SHP77 treated with DMSO at 0.1 percent for 48 hours (cell line): ENCODE measurements at places on chromosomes 1 and 21.

DNA sequence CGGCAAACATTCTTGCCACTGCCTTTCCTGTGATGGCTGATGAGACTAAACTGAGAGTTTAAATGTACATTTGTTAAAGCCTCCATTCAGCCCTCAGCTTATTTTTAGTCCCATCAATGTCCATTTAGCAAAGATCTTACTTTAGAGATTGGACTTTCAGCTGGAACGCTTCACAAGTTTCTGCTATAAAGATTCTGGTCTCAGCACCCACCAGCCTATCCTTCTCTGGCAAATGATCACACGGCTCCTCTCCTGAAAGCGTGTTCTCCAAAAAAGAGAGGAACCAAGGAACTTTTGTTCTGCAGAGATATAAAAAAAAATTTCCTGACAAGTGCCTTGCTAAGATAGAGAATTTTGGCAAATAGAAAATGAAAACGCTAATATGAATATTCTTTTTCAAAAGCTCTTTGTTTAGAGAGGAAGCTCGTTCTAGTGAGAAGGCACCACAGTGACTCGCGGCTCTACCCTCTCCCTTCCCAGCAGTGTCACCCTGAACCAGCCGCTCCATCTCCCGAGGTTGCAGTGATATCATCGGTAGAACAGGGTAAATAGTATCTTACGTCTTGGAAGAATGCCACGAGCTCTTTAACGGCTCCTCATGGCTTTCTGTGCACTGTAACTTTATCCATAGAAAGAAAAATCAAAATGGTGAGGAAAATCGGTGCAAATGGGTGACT is 200.2 kb downstream of the APP start:
- no peak for DNase-seq

DNA sequence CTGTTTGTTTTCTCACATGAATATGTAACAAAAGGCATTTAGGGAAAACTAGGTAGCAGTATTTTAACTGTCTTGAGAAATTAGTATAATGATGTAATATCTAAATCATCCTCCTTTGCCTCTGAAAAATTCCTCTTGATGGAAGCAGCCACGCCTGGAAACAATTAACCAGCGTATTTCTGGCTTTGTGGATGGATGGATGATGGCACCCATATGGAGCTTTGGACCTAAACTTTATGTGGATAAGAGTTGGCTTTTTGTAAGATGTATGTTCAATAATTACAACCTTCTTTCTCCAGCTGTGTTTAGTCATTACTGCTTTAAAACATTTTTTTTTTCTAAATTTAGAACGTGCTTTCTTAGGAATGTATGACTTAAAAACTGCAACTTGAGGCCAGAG is 12.7 kb downstream of the CDCA8 start:
- no peak for DNase-seq

GRCh38 chr1:110454328-110454727 is 3.4 kb downstream of the PROK1 start:
- DNase-seq = no peak

- no peak for DNase-seq
Measured at GRCh38 chr1:222754366-222755139, 17.6 kb downstream of the FAM177B start.

- no peak for DNase-seq
Measured at GRCh38 chr1:99992760-99993467, 23.1 kb downstream of the SLC35A3 start.

GRCh38 chr1:245156736-245157505 is 2.1 kb downstream of the KIF26B start:
- DNase-seq = peak; percentile 44

GRCh38 chr1:92853299-92853698 is 21.5 kb downstream of the RPL5 start:
- no peak for DNase-seq

DNA sequence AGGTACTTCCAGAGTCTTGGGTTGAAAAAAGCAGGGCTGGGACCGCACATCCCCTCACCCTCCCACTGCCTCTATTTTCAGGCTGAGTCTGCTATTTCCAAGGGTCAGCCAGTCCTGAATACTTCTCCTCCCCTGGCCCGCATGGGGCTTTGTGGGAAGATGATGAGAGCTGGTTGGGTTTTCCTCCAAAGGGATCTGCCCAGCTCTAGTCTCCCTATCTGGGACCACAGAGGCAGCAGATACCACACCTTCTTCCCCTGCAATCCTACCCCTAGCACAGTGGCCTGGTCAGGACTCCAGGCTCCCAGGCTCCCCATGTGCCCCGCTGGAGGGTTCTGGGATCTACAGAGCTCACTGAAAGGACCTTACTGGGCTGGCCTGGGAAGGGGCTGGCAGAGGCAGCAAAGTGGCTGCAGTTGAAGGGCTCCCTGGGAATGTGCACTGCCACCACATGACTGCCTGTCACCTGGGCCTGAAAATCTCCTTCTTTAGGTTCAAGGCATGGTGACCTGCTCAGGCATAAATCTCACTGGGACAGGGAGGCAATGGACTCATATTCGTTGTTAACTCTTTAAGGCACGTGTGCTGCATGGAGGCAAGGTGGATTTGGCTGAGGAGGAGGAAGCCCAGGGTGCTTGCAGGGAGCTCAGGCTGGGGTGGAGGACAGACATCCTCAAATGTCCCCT is 13.1 kb downstream of the CACNA1S start:
- DNase-seq = no peak

DNA sequence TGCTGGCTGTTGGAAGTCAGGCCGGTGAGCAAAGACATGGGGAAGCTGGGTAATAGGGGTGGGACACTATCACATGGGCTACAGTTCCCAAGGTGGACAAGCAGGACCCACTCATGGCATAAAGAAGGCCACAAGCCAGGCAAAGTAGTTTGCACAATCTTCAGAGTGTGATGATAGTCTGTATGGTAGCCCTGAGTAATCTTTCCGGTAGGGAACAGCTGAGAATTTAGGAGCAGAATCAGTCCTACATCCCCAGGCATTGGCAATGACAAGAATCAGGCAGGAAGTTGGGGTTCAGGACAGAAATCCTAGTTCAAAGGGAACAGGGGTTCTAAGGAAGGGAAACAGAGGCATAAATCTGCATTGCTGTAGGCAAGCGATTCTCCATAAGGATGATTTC is 23.9 kb upstream of the SPATA6 start:
- no peak for DNase-seq

DNA sequence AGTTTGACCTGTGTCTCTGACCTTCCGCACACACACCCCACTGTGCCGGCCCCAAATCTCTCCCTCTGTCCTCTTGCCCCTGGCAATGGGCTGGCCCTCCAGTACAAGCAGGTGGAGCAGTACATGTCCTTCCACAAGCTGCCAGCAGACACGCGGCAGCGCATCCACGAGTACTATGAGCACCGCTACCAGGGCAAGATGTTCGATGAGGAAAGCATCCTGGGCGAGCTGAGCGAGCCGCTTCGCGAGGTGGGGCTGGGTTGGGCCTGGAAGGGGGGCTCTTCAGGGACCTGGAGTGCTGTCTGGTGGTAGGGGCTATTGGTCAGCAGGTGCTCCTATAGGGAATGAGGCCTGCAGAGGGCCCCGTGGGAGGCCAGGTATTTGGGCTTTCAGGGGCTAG is 7.8 kb downstream of the HCN3 start:
- no peak for DNase-seq

DNA sequence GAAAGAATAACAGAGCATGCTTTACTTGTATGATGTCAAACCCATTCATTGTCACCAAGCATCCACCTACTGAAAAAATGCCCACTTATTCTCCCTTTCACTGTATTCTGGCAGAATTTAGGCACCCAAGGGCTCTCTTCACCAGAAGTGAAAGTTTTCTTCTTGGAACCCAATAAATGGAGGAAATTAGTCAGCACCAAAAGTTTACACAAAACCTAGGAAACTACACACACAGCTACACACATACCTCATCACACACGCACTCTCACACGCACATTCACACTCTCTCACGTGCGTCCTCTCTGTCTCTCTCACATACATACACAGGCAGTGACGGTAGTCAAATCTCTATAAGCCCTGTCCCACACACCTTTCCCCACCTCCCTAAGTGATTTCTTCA is 37.6 kb downstream of the MCOLN2 start:
- DNase-seq = no peak

DNA sequence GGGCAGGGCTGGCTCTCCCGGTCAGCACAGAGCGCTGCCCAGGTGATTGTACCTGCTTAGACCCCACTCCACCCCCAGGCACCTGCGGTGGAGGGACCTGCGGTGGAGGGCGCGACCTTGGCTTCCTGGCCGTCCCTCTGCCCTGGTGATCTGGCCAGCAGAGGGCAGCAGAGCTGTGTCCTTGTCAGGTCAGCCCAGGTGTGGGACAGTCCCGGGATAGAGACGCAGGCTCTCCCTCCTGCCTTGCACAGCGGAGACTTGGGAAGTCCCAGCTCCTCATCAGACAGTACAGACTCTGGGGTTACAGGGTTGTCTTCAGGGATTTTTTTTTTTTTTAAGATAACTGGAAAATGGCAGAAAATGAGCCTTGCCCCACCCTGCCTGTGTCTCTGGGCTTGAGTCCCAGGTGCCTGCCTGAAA is 10.0 kb downstream of the SLX9 start:
- no peak for DNase-seq
